ENCODE measurements at places on chromosomes 5 and 9.

GRCh38 chr5:6190838-6191237, 187.5 kb downstream of the MED10 start:
- DNase-seq: no peak

- no peak for DNase-seq
Observed at GRCh38 chr9:125360601-125361000, 99.0 kb downstream of the GAPVD1 start.

- DNase-seq: no peak
Observed at GRCh38 chr9:123820139-123820538, 109.8 kb downstream of the DENND1A start.

DNA sequence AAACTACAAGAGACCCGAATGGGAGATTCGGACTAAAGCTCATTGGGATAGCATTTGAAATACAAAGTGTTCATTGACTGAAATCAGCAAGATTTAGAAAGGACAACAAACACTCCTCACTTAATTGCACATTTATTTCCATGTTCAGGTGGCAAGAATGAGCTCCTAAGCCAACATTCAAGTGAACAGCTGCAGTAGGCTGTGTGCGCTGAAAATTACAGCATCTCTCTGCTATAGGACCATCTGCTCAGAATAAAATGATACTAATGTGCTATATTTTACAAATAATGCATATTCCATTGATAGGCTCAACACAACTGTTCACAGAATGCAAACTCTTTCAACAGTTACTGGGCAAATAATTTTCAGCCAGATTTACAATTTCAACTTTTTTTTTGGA, 61.8 kb downstream of the ELAVL2 start:
- DNase-seq: no peak

DNA sequence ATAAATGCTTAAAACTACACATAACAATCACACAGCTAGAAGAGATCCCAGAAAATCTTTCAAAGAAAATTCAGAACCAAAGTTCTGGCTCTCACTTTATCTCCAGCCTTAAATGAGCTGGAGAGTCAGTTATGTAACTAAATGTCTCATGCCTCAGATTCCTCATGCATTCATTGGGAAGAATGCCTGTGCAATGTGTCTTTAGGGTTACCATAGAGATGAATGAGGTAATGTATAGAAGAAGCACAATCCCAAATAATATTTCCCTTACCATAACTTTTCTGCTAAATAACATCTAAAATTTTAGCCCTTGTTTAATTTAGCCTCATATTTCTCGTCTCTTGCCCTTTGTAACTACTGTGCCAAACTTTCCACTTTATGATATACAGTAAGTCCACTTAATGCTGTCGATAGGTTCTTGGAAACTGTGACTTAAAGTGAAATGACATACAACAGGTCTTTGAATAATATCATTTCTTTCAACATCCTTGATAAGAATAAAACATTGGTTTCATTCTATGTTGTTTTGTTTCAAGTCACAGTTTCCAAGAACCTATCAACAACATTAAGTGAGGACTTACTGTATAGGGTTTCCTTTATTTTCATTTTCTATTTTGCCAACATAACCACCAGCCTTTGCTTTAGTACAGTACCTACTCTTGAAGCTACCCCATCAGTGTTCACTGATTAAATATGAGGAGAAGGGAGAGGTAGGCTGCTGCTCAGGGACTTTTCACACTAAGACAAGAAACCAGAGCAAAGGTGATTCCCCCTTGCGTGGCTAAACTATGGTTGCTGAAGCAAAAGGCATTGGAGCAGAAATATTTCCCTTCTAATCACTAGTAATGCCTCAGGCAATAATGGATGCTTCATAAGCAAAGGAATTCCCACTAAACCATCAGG, 295.7 kb upstream of the PTGER4 start:
- DNase-seq: no peak

Measured in activated T-helper 1 cell treated with Interleukin-2 at 50 U/mL for 16 hours (primary cell).